ENCODE measurements at places on chromosomes 5 and 9. TPM values are rescaled to one million over a fixed set of nuclear protein-coding genes. Genes with fewer than 3 reads are reported as not detected.

Gene ELOVL7
- 20.3 TPM for polyA plus RNA-seq

Gene SEC16A
- 68.5 TPM for polyA plus RNA-seq

Gene GAS1
- 55.3 TPM for polyA plus RNA-seq

Gene TMEM171
- polyA plus RNA-seq = 5.2 TPM

Gene GABRA1
- 0.20 TPM for polyA plus RNA-seq

Gene FYB1
- 4.7 TPM for polyA plus RNA-seq

Gene FOCAD
- 37.9 TPM for polyA plus RNA-seq

Gene SPATA31C1
- 0.58 TPM for polyA plus RNA-seq

GRCh38 chr5:149697001-149697400 lies 33.1 kb upstream of the PPARGC1B start:
- no peak for DNase-seq

DNA sequence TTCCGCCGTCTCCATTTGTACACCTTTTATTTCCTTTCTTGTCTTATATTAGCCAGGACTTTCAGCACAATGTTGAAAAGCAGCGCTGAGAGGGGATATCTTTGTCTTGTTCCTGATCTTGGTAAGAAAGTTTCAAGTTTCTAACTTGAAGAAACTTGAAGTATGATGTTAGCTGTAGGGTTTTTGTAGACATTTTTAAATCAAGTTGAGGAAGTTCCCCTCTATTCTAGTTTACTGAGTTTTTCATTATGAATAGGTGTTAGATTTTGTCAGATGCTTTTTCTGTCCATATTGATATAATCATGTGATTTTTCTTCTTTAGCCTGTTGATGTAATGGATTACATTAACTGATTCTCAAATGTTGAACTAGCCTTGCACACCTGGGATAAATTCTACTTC lies 425.7 kb downstream of the PIK3R1 start:
- no peak for DNase-seq

DNA sequence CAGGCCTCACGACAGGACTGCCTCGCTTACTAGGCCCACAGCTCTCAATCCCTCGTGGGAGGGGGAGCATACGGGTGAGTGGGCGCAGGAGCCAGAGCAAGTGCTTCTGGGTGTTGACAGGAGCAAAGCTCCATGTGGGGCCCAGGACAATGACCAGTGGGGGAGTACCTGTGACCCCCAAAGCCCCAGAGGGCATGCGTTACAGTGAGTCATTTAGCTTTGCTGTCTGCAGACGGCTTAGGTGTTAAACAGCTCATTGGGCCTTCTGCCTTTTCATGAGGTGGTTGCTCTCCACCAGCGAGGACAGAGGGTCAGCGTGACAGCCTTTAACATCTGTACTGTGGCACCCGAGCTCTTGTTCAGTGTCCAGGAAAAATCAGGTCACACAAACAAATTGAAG lies 78.2 kb downstream of the GRAMD2B start:
- no peak for DNase-seq

DNA sequence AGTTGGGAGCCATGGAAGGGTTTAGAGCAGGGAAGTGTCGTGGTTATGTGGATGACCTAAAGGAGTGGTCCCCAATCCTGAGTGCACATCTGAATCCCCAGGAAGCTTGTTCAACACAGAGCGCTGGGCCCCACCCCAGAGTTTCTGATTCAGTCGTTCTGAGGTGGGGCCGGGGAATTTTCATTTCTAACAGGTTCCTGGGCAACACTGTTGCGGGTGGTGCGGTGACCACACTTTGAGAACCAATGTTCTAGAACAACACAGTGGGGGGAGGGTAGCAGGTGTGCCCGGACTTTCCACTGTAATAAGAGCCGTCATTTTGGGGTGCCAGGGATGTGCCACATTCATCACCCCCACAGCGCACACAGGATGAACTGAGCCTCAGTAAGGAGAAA lies 39.3 kb downstream of the DUSP1 start:
- DNase-seq = no peak

DNA sequence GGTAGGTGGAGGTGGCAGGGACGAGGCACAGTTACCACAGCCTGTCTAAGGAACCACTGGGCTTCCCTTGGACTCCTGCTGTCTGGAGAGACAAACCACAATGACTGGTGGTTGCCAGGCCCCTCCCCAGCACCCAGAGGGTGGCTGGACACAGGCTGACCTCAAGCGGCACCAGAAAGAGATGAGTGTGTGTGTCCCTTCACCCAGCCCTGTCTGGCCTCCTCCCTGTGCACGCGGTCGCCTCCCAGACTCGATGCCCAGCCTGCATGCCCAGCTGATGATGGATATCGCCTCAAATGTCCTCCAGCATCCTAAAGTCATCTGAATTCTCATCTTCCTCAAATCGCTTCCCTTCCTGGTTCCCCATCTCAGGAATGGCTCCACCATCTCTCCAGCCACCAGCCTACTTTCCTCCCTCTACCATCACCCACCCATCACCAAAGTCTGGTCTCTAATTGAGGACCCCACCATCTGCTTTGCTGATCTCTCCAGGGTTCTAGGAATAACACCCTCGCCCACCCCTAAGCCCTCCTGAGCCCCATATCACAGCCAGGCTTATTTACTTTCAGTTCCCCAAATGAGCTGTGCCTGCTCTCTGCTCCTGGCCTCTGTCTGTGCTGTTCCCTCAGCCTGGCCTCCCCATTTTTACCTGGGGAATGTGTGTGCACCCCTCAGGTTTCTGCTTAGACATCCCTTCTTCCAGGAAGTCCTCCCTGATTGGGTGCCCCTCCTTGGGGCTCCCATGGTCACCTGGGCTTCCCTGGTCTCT lies 52.5 kb upstream of the GGTA1 start:
- no peak for DNase-seq

GRCh38 chr9:133679056-133679455 lies 42.9 kb downstream of the DBH start:
- no peak for DNase-seq

GRCh38 chr9:5326187-5326586 lies 13.5 kb downstream of the RLN1 start:
- DNase-seq = no peak

DNA sequence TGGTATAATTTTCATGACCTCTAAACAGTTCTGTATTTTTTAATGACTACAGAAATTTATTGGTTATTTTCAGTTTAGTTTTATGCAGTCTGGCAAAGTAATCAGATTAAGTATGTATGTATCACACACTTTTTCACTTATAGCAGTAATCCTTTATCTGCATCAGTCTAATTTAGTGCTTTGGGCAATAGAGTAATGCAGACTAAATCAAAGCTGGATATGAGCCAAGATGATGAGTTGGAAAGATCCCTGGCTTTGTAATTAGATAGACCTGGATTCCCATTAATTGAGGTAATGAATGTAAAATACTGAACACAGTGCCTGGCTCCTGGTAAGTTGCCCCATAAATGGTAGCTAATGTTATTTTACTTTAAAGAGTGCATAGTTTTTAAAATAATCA lies 215.4 kb upstream of the TLX3 start:
- no peak for DNase-seq

DNA sequence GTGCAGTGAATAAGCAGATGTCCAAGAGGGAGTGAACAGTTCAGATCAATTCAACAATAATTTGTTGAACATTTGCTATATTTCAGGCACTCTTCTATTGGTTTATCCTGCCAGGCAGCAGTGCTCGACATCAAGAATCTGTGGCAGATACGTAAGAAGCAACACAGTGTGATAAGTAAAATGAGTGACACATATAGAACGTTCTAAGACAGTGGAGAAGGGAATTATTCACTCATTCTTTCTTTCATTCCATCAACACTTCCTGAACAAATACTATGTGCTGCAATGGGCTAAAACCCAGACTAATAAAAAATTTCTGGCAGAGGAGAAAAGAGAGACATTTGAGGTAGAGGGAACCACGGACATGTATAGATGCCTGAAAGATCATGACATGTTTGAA lies 89.9 kb upstream of the GLIS3 start:
- no peak for DNase-seq

DNA sequence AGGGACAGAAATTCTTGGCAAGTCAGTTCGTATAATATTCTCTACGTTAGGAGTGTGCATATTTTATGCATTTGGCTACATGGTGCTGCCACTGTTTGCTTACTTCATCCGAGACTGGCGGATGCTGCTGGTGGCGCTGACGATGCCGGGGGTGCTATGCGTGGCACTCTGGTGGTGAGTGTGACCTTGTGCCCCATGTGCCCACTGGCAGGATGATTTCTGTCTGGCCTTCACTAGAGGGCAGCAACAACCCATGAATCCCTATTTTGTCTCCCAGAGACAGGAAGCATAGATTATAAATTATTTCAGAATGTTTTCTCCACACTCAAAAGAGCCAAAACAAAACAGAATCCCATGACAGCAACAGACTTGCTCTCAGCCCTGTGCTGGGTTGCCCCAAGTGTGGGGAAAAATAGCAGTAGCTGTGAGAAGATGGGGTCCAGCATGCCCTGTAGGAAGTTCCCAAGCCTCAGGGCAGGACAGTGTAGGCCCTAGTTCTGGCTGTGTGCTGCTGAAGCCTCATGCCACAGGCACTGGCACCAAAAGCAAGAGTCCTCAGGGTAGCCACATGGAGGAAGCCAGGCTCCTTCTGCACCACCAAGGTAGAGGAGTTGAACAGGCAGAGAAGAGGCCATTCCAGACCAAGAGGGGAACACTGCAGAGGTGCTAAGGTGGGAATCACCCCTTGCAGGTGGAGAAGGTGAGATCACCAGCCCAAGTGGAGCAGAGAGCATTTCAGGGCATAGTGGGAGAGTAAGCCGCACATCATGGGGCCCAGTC lies 16.0 kb downstream of the SLC22A5 start:
- no peak for DNase-seq

DNA sequence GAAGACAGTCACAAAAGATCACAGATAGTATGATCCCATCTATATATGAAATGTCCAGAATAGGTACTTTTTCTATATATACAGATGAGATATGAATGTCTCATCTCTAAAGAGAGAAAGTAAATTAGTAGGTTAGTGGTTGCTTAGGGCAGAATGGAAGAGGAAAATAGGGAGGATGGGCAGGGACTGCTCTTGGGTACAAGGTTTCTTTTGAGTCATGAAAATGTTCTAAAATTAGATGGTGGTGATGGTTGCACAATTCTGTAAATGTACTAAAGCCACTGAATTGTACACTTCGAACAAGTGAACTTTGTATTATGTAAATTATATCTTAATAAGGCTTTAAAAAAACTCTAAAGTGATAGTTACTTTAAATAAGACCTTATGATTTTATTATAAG lies 59.6 kb upstream of the GRAMD2B start:
- DNase-seq = no peak

DNA sequence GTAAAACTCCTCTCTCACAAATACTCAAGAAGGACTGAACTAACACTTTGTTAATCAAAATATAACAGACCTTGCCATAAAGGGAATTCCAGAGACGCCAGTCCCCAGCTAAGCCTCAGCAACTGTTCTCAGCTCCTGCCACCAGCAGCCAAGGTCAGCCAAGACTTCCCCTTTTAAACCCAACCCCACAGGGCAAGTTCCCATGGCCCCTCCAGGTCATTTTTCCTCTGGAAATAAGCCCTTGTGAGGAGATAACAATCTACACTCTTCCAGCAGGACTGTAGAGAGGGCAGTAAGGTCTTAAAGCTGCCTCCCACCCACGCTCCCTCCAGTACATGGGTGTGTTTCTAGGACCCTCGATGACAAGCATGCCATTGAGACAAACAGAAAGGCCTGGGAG lies 78.3 kb downstream of the DPYSL3 start:
- no peak for DNase-seq

DNA sequence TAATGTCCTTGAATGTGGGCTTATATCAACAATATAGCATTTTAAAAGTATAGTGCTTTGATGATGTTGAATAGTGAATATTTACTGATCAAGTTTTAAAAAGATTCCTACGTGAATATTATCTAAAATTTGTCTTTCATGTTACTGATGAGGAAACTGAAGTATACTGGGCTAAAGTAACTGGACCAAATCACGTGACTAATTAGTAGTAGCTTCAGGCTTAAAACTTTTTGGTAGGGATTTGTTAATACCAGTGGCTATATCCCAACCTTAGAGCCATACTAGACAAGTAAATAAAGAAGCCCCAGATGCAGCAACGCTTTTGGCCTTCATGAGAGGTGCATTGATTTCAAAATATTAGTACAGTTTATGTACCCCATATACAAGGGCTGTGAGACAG lies 152.1 kb upstream of the EDIL3 start:
- no peak for DNase-seq

DNA sequence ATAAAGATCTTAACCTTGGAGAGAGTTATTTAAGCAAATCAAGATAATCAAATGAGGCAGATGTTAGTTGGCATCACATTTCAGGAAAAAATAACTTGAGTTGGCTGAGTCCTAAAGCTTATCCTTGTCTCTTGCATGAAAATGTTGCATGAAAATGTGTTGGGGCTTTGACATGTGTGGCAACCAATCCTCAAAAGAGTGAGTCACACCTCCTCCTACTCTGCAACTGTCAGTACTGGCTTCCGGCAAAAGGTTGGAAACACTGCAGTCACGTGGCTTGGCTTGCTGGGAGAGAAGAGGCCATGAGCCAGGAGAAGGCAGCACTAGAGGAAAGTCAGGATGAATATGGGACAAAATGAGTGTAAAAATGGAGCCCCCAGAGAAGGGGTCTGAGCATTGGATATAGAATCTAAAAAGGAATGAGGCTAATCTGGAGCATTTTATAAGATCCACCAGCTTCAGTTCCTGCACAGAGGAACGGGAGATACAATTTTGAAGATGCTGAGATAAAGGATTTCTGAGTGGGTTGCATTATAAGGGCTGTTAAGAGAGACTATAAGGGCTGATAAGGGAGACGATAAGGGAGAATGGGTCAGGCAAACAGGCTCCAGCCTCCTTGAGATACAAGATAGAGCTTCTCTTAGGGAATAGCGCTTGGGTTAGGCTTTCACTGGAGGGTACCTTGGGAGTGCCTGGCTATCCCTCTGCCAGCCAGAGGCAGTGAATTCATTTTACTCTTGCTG lies 43.1 kb downstream of the SPATA31D1 start:
- no peak for DNase-seq

- no peak for DNase-seq
Measured at GRCh38 chr5:73796164-73797131, 170.5 kb downstream of the ARHGEF28 start.

DNA sequence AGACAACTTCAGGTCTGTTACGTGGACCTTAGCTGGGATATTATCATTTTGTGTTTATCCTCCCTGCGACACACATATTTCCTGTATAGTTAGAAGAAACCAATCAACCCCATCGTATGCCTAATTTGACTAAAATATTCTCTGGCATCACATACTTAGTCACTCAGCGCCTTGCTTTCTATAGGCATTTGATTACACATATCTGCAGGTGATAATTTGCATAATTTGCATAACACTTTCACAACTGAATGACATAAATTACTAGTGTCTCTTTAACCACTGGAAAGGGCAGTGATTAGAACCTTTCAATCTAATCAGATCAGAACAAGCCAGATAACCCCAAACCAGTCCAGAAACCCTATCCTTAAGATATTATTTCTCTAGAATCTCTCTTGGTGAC lies 390.2 kb downstream of the TLR4 start:
- DNase-seq = no peak

DNA sequence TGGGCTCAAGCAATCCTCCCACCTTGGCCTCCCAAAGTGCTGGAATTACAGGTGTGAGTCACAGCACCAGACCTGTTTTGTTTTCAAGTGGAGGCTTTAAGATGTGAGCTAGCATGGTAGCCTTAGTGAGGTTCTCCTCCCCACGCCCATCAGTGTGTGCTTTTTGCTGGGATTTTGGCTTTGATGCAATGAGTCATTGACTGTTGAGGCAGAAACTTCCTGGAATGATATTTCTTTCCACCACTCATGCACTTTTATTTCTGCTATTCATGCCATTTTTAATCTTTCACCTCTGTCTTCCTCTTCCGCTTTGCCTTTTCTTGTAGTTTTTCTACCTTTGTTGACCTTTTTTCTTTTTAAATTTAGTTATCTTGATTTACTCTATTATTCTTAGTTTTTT lies 4.2 kb upstream of the NFIL3 start:
- DNase-seq = no peak

- no peak for DNase-seq
Measured at GRCh38 chr5:75049456-75050351, 2.7 kb downstream of the GCNT4 start.

All from left kidney (tissue), 8 donors.